K562 (cell line): ENCODE measurements at places on chromosomes 3 and 15. TPM values are rescaled to one million over a fixed set of nuclear protein-coding genes. Genes with fewer than 3 reads are reported as not detected.

The CPB1 gene
- 3.7 and 4.0 TPM in 2 replicates for total RNA-seq

DNA sequence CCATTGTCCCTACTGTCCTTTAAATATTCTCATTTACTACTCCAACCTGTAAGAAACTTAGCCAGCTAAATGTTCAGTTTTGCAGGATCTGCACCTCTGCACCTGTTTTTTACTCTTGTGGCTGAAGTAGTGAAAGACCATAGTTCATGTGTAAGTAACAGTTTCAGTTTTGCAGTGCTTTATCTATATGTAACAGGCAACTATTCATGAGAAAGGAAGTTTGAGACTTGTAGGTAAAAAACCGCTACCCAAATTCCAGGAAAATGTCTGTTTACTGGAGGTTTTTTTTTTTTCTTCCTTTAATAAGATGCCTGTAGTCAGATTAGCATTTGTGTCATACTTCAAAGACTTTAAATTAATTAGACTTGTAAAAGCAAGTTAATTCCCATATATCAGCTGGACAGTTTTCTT is 25.4 kb upstream of the MBNL1 start:
- H3K27ac ChIP-seq, result peak overlapping the region; percentile 92
- H3K4me1 ChIP-seq, result peaks cover 32% of the 10 kb centered on the region
- peak overlapping the region; percentile 42 for H3K4me3 ChIP-seq
- no peaks in the 10 kb centered on the region for H3K36me3 ChIP-seq

DNA sequence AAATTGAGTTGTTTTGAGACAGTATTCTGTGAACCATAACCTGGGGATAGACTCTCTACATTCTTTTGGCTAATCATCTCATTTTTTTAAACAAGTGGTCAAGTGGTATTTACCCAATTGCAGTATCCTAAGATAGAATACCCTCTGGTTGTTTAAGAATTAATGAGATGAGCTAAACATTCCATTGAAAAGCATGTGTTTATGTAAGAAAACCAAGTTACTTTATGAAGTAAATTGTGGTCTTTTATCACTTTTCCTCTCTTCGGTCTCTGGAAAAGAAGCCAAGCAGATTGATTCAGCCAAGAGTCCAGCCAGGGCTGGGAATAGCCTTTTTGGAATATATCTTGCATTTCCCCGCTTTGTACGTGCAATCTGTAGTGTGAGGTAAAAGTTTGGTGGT is 185.7 kb upstream of the TOPAZ1 start:
- no peak overlapping the region for H3K27ac ChIP-seq
- H3K4me3 ChIP-seq, result no peak overlapping the region
- H3K4me1 ChIP-seq, result 0 out of 2 replicates have a peak, but pooled peaks cover 2% of the 10 kb centered on the region
- H3K27me3 ChIP-seq, result peaks cover 66% of the 10 kb centered on the region
- DNase-seq, result no peak
- no peaks in the 10 kb centered on the region for H3K36me3 ChIP-seq

GRCh38 chr3:47849699-47850563 is 47.0 kb downstream of the DHX30 start:
- H3K36me3 ChIP-seq, result peaks cover 91% of the 10 kb centered on the region
- no peak overlapping the region for H3K4me3 ChIP-seq
- DNase-seq, result no peak
- H3K4me1 ChIP-seq, result peaks cover 30% of the 10 kb centered on the region; the same call in 1 of the 2 replicates
- no peaks in the 10 kb centered on the region for H3K27me3 ChIP-seq

DNA sequence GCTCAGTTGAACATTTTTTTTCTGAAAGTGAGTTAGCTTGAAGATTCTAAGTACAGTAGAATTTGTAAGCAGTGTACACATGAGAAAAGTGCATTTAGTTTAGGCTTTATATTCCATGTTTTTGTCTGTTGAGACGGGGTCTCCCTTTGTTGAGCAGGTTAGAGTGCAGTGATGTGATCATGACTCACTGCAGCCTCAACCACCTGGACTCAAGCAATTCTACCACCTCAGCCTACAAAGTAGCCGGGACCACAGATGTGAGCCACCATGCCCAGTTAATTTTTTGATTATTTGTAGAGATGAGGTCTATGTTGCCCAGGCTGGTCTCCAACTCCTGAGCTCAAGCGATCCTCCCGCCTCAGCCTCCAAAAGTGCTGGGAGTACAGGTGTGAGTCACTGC is 5.3 kb upstream of the CSNK1G1 start:
- no peak overlapping the region for H3K4me3 ChIP-seq
- H3K36me3 ChIP-seq, result peaks cover 51% of the 10 kb centered on the region
- H3K4me1 ChIP-seq, result peaks cover 10% of the 10 kb centered on the region; the same call in 1 of the 2 replicates
- no peaks in the 10 kb centered on the region for H3K27me3 ChIP-seq
- H3K27ac ChIP-seq, result no peak overlapping the region

The SERINC4 gene
- total RNA-seq, result 0.16 and 0.22 TPM in 2 replicates

The OXTR gene
- total RNA-seq, result 1.2 and 1.5 TPM in 2 replicates

GRCh38 chr3:56764904-56765547 is 36.7 kb downstream of the ARHGEF3 start:
- DNase-seq, result no peak
- H3K27me3 ChIP-seq, result no peaks in the 10 kb centered on the region
- no peaks in the 10 kb centered on the region for H3K36me3 ChIP-seq
- no peak overlapping the region for H3K27ac ChIP-seq
- H3K4me1 ChIP-seq, result no peaks in the 10 kb centered on the region
- no peak overlapping the region for H3K4me3 ChIP-seq

- H3K4me3 ChIP-seq, result no peak overlapping the region
- H3K4me1 ChIP-seq, result no peaks in the 10 kb centered on the region
- no peak overlapping the region for H3K27ac ChIP-seq
- H3K36me3 ChIP-seq, result no peaks in the 10 kb centered on the region
Observed at GRCh38 chr15:93290618-93290946, 201.6 kb upstream of the RGMA start.

- H3K36me3 ChIP-seq, result no peaks in the 10 kb centered on the region
- no peaks in the 10 kb centered on the region for H3K27me3 ChIP-seq
- no peak overlapping the region for H3K27ac ChIP-seq
- DNase-seq, result no peak
- no peak overlapping the region for H3K4me3 ChIP-seq
Observed at GRCh38 chr3:52438579-52439425, 6.1 kb downstream of the SEMA3G start.

DNA sequence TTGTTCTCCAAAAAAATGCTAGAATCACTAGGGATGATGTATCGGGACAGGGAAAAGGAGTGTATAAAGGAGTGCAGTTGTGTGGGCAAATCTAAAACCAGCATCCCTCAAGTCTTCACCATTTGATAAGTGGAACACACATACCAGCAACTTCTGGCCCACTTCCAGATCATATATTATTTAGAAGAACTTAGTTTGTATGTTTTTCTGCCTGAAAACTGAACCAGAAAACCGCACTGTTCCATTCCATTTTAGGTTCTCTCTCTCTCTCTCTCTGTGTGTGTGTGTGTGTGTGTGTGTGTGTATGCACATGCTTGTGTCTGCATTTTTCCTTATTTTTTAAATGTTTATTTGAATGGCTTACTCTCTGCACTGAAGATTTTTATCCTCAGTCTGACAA is 93.5 kb downstream of the SERPINI1 start:
- no peaks in the 10 kb centered on the region for H3K27me3 ChIP-seq
- no peak overlapping the region for H3K27ac ChIP-seq
- DNase-seq, result no peak
- no peaks in the 10 kb centered on the region for H3K36me3 ChIP-seq
- no peaks in the 10 kb centered on the region for H3K4me1 ChIP-seq

The SCAANT1 gene
- not detected in 2 replicates for total RNA-seq

The ZNF385D gene
- 0.66 and 0.74 TPM in 2 replicates for total RNA-seq
